ENCODE measurements at places on chromosomes 6 and 20. TPM values are rescaled to one million over a fixed set of nuclear protein-coding genes. Genes with fewer than 3 reads are reported as not detected.
A peak's percentile ranks its signal among the peaks of the same experiment; 100 is the strongest.

BPIFB2 gene
- not detected for total RNA-seq

DNA sequence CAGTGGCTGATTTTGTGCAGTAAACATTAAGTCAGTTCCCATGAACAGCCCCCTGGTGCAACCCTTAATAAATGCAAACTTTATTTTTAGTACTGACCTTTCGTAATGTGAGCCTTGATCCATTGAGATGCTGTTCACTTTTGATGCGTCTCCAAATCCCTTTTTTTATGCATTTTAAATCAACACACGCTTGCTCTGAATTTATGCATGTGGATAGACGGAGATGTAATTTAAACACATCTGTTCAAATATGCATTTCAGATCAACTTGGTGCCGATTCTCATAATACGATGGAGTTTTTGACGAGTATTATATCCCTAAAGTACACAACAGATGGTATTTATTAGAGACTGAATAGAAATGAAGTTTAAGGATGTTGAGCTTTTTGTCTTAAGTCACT lies 505.7 kb downstream of the CDKAL1 start:
- DNase-seq = no peak

GRCh38 chr20:50460608-50461267 lies 49.4 kb upstream of the PTPN1 start:
- DNase-seq = no peak

FAM110A gene
- 2.6 TPM for total RNA-seq

GRCh38 chr6:101199441-101199840 lies 194.1 kb upstream of the GRIK2 start:
- DNase-seq = no peak

- DNase-seq = no peak
These were observed 49.3 kb downstream of the SLC35F1 start for GRCh38 chr6:117956386-117956785.

HEY2 gene
- 43.0 TPM for total RNA-seq

THBS2 gene
- total RNA-seq = 1,906 TPM

OR2J3 gene
- total RNA-seq = not detected

DNA sequence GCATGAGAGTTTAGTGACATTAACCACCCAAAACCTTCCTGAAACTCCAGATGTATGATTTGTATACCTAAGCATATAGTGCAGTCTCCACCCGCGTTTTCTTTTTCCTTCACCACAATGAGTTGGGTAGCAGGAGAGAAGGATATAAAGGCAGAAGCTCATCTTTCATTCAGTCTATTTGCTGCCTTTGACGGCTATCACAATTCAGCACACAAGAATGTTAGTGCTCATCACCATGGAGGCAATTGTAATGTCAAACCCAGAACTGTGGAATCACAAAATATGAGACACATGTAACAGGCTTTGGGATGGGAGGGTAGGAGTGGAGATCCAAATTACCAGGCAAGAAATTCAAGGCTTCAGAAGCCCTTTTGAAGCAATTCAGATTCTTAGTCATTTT lies 17.6 kb downstream of the ZHX3 start:
- DNase-seq = no peak

TAGAP gene
- total RNA-seq = not detected

- no peak for DNase-seq
These were observed 10.7 kb upstream of the EDN1 start for GRCh38 chr6:12279322-12280091.

PLN gene
- not detected for total RNA-seq

- no peak for DNase-seq
These were observed 50.0 kb downstream of the FOXF2 start for GRCh38 chr6:1439349-1439748.

MTRF1L gene
- 17.6 TPM for total RNA-seq

SNAP91 gene
- total RNA-seq = 0.23 TPM

- no peak for DNase-seq
These were observed 28.0 kb upstream of the NEDD9 start for GRCh38 chr6:11260249-11261038.

MAPK13 gene
- total RNA-seq = 0.48 TPM

- DNase-seq = no peak
These were observed 230.7 kb upstream of the BTBD3 start for GRCh38 chr20:11686820-11687543.

HLA-DQA2 gene
- total RNA-seq = not detected

DNA sequence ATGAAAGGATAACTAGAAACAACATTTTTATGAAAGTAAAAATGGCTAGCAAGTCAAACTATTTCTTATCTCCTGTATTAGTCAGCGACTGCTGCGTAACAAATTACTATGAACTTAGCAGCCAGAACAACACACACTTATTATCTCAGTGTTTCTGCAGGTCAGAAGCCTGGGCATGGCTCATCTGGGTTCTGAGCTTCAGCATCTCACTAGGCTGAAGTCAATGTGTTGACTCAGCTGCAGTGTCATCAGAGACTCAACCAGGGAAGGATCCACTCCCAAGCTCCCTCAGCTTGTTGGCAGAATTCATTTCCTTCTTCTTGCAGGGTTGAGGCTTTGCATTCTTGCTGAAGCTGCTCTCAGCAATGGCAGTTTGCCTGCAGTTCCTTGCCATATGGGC lies 33.2 kb upstream of the IGF2R start:
- no peak for DNase-seq

- DNase-seq = no peak
These were observed 17.8 kb upstream of the HMGN4 start for GRCh38 chr6:26520237-26520849.

GRCh38 chr20:63132715-63133471 lies 83.0 kb downstream of the YTHDF1 start:
- peak; percentile 81 for DNase-seq

- no peak for DNase-seq
These were observed 364.9 kb downstream of the GRIK2 start for GRCh38 chr6:101758368-101758767.

SYCP2 gene
- 1.9 TPM for total RNA-seq

FYN gene
- 109 TPM for total RNA-seq

- peak; percentile 24 for DNase-seq
These were observed 28.5 kb downstream of the STK35 start for GRCh38 chr20:2130062-2130591.

ZKSCAN4 gene
- 4.8 TPM for total RNA-seq

GRCh38 chr6:42963855-42964605 lies 3.5 kb downstream of the GNMT start:
- no peak for DNase-seq

- no peak for DNase-seq
These were observed 75.6 kb upstream of the SLC22A23 start for GRCh38 chr6:3532296-3532916.

DNA sequence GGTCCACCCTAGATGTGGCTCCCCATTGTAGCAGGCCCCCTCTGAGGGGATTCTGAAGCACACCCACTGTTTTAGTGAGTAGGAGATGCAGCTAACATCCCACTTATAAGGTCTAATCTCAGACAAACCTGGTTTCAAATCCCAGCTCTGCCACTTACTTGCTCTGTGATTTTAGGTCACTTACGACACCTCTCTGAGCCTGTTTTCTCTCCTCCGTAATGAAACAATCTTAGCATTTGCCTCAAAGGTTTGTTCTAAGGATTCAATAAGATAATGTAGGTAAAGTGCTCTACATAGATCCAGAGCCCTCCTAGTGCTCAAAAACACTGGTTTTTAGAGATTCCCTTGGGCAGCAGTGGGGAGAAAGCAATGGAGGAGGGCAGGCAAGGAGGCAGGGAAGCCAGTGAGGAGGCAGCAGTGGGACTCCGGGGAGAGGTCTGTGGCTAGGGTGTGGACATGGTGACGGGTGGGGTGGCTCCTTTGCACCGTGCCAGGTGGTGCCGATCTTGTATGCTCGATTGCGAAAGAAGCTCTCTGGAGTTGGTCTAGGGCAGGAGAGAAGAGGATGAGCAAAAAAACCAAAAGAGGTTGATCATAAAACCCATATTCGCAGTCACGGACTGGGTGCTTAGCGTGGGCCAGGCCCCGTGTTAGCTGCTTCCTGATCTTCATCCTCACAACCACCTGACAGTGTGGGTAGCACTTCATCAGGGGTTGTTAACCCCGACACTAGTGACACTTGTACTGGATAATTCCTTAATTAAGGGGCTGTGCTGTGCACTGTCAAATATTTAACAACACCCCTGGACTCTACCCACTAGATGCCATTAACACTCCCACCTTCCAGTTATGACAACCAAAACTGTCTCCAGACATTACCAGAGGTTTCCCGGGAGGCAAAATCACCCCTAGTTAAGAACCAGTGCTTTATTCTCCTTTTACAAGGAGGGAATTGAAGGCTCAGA lies 16.8 kb upstream of the PTGIS start:
- DNase-seq = no peak

GRCh38 chr6:135183002-135183531 lies 2.0 kb downstream of the MYB start:
- no peak for DNase-seq

B4GALT5 gene
- total RNA-seq = 56.1 TPM

DNA sequence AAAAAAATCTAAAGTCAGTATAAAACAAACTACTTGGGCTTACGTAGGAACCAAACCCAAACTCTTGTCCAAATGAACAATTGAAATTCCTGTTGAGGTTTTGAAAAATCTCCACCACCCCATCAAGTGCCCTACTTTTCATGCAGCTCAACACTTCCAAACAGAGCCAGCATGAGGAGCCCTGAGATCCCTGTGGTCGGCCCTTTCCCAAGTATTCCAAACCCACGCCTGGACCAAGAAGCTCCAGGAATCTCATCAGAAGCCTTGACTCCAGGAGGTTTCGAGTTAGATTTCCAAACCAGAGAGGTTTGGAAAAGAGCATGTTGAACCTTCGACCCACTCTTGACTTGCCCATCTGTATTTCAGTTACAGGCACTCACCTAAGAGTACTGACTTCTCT lies 179.3 kb downstream of the MTFR2 start:
- no peak for DNase-seq

RAET1G gene
- 0.60 TPM for total RNA-seq

- DNase-seq = no peak
These were observed 17.8 kb downstream of the MAP3K5 start for GRCh38 chr6:136774228-136775041.
